ENCODE measurements at places on chromosomes 7 and 10.

GRCh38 chr10:91294134-91294906, 73.9 kb downstream of the PCGF5 start:
- DNase-seq: no peak

DNA sequence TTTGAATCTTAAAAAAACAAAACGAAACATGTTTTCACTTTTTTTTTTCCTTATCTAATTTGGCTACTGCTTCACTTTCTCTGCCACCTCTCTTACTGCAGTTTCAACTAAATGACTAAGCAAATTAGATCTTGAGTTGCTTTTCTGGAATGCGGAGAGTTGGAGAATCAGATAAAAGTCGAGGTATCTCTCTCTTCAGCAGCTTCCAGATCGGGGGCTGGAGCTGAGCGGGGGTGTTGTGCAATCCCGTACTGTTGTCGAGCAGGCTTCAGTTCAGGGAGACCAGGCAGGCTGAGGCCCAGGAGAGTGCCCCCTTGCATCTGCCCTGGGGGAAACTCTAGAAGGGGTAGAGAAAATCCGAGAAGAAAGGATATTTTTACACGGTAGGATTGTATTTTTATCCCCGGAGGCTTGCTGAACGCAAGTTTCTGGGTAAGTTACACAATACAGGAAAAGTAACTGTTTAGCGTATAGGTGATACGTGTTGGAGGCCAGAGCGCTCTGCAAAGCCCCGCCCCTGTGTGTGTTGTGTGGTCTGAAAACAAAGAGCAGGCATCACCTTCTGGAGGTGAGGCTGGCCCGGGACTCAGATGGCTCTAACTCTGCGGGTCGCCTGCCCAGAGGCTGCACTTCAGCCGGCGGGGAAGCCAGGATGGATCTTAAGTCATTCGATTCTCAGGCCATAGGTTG, 116.6 kb downstream of the KLF6 start:
- peak; percentile 73 for DNase-seq

DNA sequence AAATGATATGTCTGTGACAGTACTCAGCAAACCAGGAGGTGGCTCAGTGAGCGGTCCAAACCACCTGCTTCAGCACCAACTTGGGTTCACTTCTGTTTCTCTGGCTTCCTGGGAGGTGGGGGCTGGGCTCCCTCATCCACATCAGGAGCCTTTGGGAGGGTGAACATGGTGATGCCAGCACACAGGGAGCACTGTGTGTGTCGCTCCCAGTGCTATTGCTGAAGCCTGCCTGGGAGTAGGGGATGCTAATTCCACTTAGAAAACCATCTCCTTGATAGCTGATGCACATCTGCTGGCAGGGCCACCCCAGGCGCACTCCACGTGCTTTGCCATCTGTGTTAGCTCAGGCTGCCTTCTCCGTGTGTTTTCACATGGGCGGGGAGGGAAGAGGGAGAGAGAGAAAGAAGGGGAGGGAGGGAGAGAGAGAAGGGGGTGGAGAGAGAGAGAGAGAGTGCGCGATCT, 58.0 kb downstream of the RAMP3 start:
- no peak for DNase-seq

GRCh38 chr10:86972613-86973380, 4.5 kb downstream of the ADIRF start:
- no peak for DNase-seq

DNA sequence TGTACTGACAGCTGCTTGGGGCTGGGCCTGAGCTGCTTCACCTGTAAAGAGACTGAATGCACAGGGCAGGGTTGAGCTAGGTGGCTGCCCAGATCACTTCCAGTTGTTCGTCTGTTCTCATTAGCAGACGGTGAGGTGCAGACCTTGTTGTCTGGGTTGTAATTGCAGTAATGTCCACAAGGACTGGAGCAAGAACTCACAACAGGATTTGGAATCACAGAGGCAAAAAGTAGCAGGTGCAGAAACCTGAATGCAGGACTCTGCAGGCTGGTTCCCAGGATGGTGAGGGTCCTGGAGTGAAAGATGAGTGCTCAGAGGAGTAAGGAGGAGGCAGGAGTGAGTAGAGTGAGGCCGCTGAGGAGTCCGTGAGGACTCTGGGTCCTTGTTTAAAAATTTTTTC, 9.2 kb downstream of the ZSCAN25 start:
- DNase-seq: no peak

- DNase-seq: no peak
Observed at GRCh38 chr7:71106226-71106625, 25.7 kb upstream of the GALNT17 start.

DNA sequence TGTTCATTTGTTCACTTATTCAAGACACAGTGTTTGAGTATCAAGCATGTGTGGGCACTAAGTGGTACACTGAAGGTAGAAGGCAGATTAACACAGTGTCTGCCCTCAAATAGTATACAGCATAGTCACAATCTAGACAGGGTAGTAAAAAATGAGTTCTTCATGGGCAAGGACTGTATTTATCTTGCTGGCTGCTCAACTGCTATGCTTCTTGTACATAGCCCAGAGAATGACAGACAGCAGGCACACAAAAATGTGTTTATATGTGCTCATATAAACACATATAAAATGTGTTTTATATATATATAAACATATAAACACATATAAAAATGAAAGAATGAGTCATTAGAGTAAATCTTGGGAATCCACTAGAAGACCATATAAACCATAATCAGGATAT, 43.1 kb downstream of the TFEC start:
- no peak for DNase-seq

- DNase-seq: no peak
Observed at GRCh38 chr7:159020987-159021386, 123.7 kb downstream of the VIPR2 start.

GRCh38 chr7:89265631-89266030, 470.1 kb upstream of the TEX47 start:
- DNase-seq: no peak

DNA sequence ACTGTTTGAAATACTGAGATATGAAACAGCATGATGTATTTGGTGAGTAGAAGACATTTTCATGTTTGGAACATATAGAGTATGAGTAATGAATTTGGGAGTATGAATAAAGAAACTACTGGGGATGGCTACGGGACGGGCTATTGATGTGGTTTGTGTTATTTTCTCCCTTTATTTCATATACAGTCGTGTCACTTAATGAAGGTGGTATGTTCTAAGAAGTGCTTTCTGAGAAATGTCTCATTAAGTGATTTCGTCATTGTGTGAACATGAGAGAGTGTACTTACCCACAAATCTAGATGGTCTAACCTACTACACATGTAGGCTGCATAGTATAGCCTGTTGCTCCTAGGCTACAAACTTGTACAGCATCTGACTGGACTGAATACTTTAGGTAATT, 106.3 kb downstream of the CCNY start:
- DNase-seq: no peak

GRCh38 chr10:73991884-73992245, 6.1 kb upstream of the VCL start:
- DNase-seq: peak; percentile 96

- no peak for DNase-seq
Observed at GRCh38 chr7:132544025-132544424, 32.2 kb downstream of the PLXNA4 start.

DNA sequence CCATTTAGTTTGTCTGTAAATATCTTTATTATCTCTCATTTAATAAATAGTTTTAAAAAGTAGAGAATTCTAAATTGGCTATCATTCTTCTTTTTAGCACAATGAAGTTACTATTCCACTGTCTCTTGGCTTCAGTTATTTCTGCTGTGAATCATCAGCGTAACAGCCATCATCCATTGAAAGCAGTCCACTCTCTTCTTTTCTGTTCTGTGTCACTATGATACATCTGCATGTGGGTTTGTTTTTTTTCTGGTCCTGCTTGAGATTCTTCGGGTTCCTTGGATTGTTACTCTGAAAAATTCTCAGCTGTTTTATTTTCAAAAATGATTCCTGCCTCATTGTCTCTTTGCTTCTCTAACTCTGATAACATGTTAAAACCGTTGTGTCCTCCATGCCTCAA, 52.5 kb downstream of the CSGALNACT2 start:
- DNase-seq: no peak

DNA sequence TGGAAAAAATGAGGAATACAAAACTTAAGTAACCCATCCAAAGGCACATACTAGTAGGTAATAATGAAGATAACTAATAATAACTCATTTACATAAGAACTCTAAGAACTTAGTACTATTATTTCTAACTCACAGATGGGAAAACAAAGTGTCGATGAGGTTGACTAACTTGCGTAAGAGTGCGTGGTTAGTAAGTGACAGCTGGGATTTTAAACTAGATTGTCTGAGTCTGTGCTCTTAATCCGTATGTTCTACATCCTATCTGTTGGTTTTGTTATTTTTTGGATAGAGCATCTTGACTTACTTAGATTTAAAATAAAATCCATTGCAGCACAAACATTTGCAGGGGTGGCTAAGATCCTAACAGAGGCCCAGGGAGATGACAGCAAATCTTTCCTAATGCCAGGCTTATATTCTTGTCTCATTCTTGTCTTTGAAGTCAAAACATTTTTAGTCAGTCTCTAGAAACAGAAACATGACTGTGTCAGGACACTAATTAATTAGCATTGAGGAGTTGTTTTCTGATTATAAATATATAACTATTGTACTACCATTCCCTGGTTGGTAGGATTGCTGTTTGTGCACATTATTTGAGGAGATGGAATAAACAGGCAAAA, 11.7 kb downstream of the RPA3 start:
- DNase-seq: no peak

GRCh38 chr10:100660365-100660764, 85.0 kb upstream of the PAX2 start:
- DNase-seq: no peak

- DNase-seq: no peak
Observed at GRCh38 chr7:479948-480499, 39.6 kb downstream of the PDGFA start.

DNA sequence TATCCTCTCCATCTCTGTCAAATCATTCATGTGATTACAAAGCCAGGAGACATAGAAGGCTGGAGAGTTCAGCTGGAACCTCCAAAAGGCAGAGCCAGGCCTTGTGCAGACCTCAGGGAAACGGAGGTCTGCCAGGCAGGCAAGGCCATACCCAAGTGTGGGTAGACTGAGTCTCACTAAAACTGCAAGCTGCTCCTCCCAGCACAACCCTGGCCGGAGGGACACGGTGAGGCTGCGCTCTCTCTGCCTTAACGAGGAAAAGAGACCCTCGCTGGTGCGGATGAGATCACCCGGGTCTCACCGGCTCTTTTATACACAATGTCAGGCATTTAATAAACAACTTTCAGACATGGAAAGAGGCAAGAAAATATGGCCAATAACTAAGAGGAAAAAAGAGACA, 66.1 kb upstream of the INPP5A start:
- no peak for DNase-seq

- no peak for DNase-seq
Observed at GRCh38 chr7:12888717-12889116, 201.3 kb downstream of the ARL4A start.

DNA sequence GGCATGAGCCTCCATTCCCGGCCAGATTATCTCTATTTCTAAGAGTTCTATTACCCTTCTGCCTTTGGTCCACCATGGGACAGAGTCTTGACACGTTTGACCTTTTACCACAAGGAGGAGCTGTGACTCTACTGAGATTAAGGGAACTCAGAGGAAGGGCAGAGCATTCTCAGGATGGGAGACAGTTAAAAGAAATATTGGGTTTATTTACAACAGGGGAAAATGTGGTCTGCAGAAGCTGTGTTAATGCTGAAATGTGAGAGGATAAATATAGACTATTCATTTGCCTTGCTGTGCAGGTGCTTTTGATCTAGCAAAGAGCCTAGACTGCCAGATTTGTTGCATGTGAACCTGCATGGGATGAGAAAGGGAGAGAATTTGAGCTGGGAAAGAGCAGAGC, 45.8 kb upstream of the PRSS58 start:
- DNase-seq: peak; percentile 78

GRCh38 chr10:97612386-97612785, 20.9 kb downstream of the MORN4 start:
- peak; percentile 59 for DNase-seq

- DNase-seq: peak; percentile 78
Observed at GRCh38 chr10:24569828-24570657, 153.6 kb downstream of the ARHGAP21 start.

- peak; percentile 42 for DNase-seq
Observed at GRCh38 chr7:20301311-20301939, 29.3 kb upstream of the ITGB8 start.

DNA sequence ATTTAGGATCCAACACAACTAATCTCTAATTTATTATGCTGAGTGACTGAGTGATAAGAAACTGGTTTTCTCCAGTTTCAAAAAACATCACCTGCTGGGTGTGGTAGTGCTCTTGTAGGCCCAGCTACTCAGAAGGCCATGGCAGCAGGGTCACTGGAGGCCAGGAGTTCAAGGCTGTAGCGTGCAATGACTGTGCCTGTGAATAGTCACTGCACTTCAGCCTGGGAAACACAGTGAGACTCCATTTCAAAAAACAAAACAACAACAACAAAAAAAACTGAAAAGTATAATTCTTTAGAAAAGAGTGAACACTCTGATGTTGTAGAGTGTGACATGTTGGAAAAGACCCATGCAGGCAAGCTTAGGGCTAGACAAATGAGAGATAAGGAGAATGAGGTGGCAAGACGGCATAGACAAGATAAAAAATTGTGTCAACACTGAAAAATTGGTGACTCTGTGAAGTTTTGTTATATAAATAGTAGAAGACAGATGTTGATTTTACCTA, 150.1 kb upstream of the GPR22 start:
- DNase-seq: peak; percentile 52

DNA sequence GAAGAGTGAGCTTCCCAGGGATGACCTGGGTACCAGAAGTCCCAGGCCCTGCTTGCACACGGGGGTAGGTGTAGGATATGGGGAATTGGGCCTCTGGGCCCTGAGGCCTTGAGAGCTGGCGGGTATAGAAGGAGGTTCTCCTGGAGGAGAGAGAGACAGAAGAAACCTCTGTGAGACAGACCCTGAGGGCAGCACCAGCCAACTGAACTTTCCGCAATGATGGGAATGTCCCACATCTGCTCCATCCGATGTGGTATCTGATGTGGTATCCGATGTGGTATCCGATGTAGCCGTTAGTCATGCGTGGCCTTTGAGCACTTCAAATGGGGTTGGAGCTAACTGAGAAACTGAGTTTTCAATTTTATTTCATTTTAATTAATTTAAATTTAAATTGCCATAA, 30.6 kb upstream of the PLEKHA1 start:
- no peak for DNase-seq

DNA sequence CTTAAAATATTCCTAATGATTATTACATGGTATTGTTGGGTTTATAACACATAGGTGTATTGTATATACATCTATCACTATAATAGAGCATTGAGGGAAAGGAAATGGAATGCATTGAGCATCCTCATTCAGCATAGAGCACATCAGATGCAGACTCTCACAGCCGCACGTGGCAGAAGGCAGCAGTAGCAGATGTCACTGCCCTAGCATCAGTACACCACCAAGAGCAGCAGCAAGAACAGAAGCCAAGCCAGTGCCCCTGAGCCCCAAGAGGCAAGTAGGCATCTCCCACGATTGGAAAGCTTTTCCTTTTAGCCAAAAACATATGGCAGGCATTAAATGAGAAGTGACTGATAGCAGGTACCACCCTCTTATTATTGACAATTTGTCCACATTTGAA, 510.0 kb downstream of the TNS3 start:
- no peak for DNase-seq
